Omental fat pad (tissue), 4 donors: ENCODE measurements at places on chromosomes 12 and 14. TPM values are rescaled to one million over a fixed set of nuclear protein-coding genes. Genes with fewer than 3 reads are reported as not detected.

DNA sequence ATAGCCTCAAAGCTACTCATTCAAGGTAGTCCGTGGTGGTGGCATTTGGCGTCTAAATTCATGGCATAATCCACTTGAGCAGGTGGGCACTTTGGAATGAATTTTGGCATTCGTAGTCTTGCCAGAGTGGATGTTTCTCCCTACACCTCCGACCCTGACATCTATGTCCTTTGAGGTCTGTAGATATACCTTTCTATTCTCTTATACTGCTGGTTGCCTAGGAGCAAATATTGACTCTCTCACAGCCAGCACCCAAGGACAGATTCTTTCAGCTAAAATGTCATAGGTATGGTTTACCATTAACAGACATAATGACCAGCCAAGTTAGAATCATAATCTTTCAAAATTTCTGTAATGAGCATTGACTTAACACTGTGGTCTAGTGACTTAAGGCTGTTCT is 47.4 kb upstream of the FLRT2 start:
- DNase-seq: no peak

- no peak for DNase-seq
Measured at GRCh38 chr12:128570191-128571065, 253.3 kb downstream of the SLC15A4 start.

DNA sequence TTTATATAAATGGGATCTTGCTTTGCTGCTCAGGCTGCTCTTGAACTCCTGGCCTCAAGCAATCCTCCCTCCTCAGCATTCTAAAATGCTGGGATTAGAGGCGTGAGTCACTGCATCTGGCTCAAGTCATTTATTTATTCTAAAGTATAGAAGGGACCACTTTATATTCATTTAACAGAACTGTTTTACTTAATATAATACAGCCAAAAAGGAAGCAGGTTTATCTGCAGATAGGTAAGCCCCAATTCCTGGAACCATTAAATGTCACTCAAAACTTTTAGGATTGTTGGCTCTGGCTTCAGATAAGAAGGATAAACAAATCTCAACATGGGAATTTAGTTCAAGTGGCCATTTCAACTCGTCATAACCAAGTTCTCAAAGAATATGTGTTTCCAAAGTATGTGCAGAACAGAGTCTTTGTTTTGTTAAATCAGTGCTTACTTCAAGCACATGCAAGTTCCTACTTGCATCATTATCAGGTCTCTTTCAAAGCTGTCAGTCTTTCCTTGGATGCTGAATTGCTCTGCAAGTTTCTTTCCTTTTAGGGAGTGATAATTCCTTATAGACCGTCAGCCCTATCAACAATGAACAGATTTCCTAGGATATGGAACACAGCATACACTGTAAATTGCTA is 60.4 kb downstream of the KITLG start:
- no peak for DNase-seq

GRCh38 chr12:12097891-12098690 is 27.4 kb downstream of the BCL2L14 start:
- DNase-seq: no peak

- DNase-seq: no peak
Measured at GRCh38 chr12:53791735-53792326, 40.1 kb upstream of the CISTR start.

DNA sequence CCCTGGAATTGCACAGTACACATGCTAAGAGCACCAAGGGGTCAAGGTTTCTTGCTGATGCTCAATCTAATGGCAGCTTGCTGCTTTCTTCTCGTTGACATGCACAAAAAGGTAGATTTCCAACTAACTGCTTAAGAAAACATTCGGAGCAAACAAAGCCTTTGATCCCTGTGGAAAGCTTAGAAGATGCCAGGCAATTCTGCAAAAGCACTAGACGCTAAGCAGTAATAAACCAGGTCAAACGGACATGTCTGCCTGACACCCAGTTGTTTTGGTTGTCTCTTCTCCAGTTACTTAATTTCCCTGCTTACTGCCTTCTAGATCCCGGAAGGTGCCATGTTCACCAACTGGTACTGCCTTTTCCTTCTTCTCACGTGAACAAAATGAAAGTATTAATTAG is 100.5 kb upstream of the TMCC3 start:
- DNase-seq: no peak

DNA sequence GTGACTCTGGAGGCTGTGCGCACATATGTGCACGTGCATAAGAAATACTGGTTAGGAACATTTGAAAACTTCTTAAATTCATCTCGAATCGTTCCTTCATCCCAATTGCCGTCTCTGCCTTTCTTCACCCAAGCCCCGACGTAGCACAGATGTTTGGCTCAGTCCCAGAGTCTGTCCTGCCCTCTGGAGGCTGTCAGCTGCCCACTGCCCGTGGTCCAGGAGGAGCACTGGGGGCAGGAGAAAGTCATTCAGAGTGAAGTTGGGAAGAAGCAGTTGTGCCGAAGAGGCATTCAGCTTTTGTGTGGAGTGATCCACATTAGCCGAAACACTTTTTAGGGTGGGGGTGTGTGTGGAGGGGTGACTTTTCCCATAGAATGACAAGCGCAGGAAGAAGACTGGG is 124.9 kb downstream of the TSPAN9 start:
- no peak for DNase-seq

GRCh38 chr12:63964301-63964700 is 119.8 kb downstream of the SRGAP1 start:
- DNase-seq: no peak

GRCh38 chr14:23132970-23133369 is 13.9 kb upstream of the CEBPE start:
- no peak for DNase-seq

- no peak for DNase-seq
Measured at GRCh38 chr12:94561943-94562411, 88.4 kb downstream of the TMCC3 start.

DNA sequence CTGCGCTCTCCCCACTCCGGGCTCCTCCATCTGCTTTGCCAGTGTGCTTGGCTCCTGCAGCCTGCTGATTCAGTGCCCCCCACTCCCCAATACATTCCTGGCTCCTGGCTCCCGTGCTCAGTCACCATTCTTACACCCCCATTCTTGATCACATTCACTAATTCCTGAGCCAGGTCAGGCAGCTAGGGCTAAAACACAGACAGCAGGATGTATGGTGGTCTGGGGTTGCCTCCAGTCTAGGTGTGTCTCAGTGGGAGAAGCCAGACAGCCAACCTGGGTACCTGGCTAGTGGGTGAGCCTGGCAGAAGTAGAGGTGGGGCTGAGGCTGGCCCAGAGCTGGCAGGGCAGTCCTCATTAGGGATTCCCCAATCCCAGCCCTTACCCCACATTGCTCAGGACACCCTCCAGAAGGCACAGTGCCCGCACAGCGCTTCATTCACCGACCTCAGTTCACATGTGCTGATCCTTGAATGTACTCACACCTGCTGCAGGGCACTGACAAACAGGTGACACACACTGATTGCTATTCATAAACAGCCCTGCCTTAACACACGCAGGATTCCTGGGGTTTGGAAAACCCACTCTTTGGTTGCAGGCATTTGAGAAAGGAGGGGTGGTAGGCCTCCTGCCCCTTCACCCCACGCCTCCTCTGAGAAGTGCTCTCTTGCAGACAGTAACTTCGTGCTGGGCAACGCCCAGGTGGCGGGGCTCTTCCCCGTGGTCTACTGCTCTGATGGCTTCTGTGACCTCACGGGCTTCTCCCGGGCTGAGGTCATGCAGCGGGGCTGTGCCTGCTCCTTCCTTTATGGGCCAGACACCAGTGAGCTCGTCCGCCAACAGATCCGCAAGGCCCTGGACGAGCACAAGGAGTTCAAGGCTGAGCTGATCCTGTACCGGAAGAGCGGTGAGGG is 1.7 kb downstream of the KCNH3 start:
- DNase-seq: no peak

DNA sequence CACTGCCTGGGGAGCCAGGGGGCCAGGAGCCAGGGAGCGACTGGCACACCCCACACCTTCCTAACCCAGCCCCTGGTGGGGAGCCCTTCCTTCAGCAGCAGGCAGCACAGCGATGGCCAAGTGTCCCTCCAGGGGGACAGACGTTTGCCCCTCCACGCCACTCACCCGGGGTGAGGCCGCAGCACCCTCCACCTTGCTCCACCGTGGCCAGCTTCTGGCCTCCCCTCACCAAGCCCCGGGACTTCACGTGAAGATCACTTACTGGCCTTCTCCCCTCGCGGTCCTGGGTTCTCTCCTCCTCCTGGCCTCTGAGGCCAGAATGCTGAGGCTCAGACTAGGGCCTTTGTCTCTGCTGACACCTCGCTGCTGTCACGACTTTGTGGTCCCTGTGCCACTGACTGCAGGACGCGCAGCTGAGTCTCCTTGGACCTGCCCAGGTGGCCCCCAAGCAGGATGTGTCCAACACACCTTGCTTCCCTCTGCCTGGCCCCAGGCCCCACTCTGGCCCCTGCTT is 3.5 kb upstream of the ASPG start:
- no peak for DNase-seq

- no peak for DNase-seq
Measured at GRCh38 chr12:16610743-16611142, 4.8 kb upstream of the LMO3 start.

DNA sequence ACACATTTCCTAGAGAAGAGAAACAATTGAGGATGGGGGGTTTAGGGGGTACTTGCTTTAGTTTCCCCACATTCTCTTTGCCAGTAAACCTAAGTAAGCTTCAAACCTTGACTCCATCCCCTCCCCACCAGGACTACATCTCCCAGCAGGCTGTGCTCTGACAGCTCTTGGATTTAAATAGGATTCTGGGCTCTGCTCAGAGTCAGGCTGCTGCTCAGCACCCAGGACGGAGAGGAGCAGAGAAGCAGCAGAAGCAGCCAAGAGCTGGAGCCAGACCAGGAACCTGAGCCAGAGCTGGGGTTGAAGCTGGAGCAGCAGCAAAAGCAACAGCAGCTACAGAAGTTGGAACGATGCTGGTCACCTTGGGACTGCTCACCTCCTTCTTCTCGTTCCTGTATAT is 20.6 kb downstream of the RDH12 start:
- no peak for DNase-seq

- DNase-seq: no peak
Measured at GRCh38 chr12:82567688-82568087, 119.0 kb upstream of the TMTC2 start.

GRCh38 chr14:32733015-32733414 is 205.7 kb upstream of the NPAS3 start:
- DNase-seq: no peak

GRCh38 chr12:95674163-95674562 is 116.4 kb downstream of the NTN4 start:
- DNase-seq: no peak

- DNase-seq: no peak
Measured at GRCh38 chr14:81557146-81557545, 23.5 kb upstream of the SEL1L start.

DNA sequence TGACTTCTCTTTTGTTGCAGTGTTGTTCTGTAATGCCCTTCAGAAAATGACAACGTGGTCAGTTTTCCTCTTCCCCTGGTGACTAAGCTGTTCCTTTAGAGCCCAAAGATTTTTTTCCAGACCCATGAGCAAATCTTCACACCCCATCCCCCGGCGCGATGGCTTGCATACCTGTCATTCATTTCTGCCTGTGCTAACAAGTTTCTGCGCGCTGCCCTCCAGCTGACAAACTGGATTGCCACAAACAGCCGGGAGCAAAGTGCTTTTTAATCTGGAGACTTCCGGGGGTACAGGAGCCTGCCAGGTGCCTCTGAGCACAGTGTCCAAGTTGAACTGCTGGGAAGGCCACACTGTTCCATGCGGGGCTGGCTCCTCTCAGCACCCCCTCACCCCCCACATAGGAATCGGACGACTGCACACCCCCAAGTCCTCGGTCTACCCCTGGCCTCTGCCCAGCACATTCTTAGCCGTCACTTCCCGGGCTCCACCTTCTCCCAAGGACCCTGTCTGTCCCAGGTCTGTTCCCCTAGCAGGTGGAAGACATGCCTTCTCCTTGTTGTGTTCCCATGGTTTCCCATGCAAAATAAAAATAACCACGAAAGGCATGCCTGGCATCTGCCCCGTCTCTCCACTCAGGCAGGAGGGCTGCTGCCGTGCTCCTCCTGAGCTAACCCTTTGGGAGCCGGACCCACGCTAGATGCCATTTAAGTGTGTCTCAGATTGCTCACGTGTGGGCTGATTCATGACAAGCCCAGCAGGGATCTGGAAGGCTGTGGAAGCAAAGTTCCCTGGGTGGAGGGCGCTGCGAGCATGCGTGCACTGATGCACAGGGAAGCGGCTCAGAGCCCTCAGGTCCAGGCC is 14.1 kb downstream of the RILPL1 start:
- no peak for DNase-seq

DNA sequence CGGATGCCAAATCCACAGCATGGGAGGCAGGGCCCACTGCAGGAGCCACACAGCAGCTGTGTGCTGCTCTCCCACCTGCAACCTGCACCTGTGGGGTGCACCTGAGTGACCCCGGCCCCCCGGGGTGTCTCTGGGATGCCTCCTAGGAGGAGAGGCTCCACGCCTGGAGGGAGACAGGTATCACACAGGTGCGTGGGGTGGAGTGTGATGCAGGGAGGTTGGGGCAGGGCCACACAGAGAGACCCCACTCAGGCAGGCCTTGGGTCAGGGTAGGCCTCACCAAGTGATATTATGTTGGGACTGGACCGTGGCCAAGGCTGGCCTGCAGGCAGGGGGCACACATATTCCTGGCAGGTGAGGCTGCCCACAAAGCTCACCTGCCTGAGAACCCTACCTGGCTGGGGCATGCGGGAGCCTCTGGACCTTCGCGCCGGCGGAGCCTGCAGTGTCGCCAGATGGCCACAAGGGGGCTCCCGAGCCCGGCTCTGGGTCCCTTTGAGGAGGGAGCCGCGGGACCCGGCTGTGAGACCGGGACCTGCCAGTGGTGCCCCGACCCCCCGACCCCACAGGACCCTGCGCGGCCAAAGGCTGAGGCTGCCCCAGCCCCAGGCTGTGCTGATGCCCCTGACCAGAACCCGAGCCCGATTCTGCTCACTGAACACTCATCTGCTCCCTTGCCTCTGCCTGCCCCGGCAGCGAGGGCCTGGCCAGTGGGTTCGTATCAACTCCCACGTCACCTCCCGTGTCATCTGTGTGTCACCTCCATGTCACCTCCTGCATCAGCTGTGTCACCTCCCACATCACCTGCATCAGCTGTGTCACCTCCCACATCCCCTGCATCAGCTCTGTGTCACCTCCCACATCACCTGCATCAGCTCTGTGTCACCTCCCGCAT is 11.4 kb downstream of the TMEM121 start:
- DNase-seq: peak; percentile 55

- no peak for DNase-seq
Measured at GRCh38 chr12:65470256-65470655, 191.8 kb downstream of the MSRB3 start.

The RIC8B gene
- total RNA-seq: 12.5 TPM

The MYH6 gene
- total RNA-seq: not detected

The RFLNA gene
- 0.32 TPM for total RNA-seq

The GLT8D2 gene
- total RNA-seq: 8.1 TPM

The CFAP251 gene
- total RNA-seq: 6.7 TPM

The B3GNT4 gene
- 0.24 TPM for total RNA-seq

The CELA1 gene
- not detected for total RNA-seq

The PRMT5 gene
- 54.9 TPM for total RNA-seq
